HuH-7 (cell line): ENCODE measurements at places on chromosomes 5 and 9.

GRCh38 chr5:9288234-9288633, 257.6 kb downstream of the SEMA5A start:
- DNase-seq, result no peak

GRCh38 chr9:100206899-100207298, 107.9 kb downstream of the INVS start:
- DNase-seq, result no peak

DNA sequence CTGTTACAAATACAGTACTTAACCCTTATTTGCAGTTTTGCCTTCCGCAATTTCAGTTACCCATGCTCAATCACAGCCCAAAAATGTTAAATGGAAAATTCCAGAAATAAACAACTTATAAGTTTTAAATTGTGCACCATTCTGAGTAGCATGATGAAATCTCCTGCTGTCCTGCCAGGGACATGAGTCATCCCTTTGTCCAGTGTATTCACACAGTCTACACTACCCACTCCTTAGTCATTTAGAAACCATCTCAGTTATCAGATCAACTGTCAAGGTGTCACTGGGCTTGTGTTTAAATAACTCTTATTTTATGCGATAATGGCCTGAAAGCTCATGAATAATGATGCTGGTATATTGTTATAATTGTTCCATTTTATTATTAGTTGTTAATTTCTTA, 95.8 kb downstream of the PLCXD3 start:
- DNase-seq, result no peak

GRCh38 chr5:159899067-159900049, 16.9 kb upstream of the ADRA1B start:
- no peak for DNase-seq

GRCh38 chr5:174535669-174536068, 188.7 kb upstream of the MSX2 start:
- DNase-seq, result no peak

DNA sequence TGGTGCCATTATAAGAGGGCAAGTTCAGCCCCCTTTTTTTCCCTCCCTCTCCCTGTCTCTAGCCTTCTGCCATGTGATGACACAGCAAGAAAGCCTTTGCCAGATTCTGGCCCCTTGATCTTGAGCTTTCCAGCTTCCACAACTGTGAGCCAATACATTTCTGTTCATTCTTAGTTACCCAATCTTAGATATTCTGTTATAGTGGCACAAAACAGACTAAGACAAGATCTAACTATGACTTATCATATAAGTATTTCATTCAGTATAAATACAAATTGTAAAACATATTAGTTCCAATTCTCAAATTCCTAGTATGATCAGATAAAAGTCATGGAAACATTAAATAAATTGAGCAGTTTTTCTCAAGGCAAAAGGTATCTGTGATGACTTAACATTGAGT, 276.3 kb downstream of the COX7C start:
- DNase-seq, result no peak

GRCh38 chr9:131234799-131235479, 41.4 kb downstream of the FAM78A start:
- DNase-seq, result no peak

- DNase-seq, result no peak
Measured at GRCh38 chr5:60504342-60504741, 195.6 kb downstream of the DEPDC1B start.

- no peak for DNase-seq
Measured at GRCh38 chr5:59126016-59126707, 543.3 kb downstream of the RAB3C start.

- DNase-seq, result no peak
Measured at GRCh38 chr5:181207214-181207959, 2.4 kb upstream of the TRIM7 start.

DNA sequence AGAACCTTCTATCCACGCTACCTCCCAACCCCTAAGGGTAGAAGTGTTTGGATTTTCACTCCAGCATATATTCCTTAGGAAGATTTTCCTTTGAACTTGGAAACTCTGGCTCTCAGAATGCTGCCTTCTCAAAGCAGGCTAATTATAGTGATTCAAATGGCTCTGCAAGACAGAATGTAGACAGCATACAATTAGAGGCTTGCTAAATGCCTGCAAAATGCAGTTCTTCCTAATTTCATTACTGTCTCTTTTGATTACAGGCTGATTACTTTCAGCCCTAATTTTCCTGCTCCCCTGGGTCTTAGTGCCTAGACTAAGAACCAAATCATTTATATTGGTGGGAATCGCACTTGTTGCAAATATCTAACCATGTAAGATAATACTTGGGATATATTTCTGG, 50.8 kb downstream of the ANKDD1B start:
- DNase-seq, result no peak

- DNase-seq, result no peak
Measured at GRCh38 chr5:73095564-73096238, 24.7 kb upstream of the TMEM171 start.

GRCh38 chr5:140567871-140568270, 3.2 kb downstream of the SLC35A4 start:
- DNase-seq, result no peak

DNA sequence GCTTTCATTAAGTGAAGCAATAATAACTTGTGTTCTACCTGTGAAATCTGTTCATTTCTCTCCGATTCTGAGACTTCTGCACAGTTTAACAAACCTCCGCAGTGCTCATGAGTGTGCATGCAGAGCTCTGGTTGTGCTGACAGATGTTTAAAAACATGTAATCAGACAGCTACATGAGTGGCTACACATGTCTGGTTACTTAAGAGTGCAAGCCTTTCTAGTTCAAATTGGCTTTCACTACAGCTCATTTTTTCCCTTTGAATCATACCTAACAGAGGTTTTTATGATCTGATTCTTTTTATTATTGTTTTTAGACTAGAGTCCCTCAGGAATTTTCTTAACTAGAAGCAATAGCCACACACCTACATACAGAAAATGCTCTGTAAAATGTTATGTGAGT, 310.2 kb downstream of the ARRDC3 start:
- no peak for DNase-seq

GRCh38 chr9:91496351-91496750, 72.7 kb upstream of the NFIL3 start:
- no peak for DNase-seq

- no peak for DNase-seq
Measured at GRCh38 chr9:108019821-108020220, 530.3 kb upstream of the KLF4 start.
